WTC11 (cell line): ENCODE measurements at places on chromosomes 16 and 17.

DNA sequence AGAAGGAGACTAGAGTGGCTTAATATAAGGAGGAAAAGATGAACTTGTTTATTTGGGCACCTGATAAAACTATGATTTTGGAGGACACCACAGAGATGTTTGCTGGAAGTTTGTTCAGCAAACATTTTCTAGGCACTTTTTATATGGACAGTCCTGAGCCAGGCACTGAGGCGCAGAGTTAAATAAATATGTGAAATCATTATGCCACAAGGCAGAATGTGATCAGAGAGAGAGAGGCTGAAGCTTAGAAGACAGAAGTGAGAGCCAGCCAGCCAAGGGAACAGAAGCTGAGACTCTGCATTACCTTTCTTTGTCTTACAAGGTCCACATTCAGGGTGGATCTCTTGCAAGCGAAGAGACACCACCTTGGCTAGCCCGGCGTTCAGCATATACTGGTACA, 21.4 kb downstream of the GTF3C1 start:
- DNase-seq, result no peak

DNA sequence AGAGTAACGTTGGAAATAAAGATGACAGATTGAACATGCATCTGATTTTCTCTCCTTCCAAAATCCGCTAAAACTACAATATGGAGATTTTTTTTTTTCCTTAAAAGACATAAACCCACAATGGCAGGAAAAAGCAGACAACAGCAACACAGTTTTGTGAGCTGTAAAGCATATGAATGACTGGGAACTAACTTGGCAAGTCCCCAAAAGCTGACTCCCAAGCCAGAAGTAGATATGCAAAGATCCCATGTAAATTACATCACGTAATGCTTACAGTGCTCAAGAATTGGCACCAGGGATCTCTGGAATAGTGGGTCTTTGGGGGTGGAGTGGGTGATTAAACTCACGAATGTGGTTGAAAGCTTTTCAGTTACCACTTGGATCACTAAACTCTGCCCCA, 106.6 kb downstream of the ELAC2 start:
- no peak for DNase-seq

DNA sequence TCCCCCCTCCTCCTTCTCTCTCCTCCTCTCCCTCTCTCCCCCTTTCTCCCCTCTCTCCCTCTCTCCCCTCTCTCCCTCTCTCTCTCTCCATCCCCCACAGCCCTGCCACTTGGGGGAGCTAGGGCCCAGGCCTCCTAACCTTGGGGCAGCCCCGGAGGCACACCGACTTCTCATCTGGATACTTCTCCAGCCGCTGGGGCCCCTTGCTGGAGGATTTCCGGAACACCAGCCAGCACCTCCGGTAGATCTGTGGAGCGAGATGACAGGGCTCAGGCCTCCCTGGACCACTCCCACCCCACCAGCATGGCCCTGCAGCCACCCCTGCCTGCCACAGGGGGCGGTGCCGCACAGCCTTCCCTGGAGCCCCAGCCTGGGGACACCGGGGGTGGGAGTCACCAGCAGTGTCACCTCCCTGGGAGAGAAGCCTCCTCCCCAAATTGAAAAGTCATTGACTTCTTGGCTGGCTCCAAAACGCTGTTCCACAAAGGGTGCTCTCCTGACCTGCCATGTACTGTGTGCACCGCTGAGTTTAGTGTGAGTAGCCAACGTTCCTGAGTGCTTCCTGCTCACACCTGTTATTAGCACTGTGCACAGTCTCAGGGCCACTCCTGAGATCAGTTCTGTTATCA, 10.5 kb downstream of the DOK4 start:
- peak; percentile 95 for DNase-seq

GRCh38 chr17:45311401-45311759, 5.4 kb downstream of the MAP3K14 start:
- no peak for DNase-seq

DNA sequence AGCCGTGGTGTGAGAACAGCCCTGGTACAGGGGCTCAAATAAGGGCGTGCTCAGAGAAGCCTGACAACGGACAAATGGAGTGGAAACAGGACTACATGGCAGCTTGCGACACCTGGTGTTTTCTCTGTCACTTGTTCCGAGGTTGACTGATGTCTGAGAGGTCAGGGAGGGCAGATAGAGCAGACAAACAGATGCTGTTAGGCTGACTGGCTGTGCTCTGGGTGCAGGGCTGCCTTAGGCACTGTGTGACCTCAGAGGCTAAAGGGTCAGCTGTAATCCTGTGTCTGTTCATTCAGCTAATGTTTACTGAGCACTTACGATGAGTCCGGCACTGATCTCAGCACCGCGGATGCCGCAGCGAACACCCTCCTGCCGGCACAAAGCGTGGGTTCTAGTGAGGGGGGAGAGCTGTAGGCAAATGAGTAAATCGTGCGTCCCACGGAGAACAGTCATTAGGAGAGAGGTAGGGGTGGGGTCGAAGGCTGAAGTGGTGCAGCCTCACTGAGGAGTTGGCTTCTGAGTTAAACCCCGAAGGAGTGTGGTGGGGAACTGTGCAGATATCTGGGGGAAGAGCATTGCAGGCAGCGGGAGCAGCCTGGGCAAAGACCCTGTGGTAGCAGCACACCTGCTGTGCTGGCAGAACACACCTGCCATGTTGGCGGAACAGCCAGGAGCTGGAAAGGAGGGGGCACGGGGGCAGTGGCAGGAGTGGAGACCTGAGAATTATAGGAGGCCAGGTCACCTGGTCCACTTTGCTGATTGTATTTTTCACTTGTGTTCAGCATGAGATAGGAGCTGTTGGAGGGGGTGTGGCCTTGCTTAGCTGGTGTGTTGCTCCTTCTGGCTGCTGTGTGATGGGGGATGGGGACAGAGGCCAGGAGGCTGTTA, 35.0 kb downstream of the GPT2 start:
- DNase-seq, result no peak

GRCh38 chr17:16447676-16448075, 32.3 kb downstream of the TRPV2 start:
- no peak for DNase-seq

DNA sequence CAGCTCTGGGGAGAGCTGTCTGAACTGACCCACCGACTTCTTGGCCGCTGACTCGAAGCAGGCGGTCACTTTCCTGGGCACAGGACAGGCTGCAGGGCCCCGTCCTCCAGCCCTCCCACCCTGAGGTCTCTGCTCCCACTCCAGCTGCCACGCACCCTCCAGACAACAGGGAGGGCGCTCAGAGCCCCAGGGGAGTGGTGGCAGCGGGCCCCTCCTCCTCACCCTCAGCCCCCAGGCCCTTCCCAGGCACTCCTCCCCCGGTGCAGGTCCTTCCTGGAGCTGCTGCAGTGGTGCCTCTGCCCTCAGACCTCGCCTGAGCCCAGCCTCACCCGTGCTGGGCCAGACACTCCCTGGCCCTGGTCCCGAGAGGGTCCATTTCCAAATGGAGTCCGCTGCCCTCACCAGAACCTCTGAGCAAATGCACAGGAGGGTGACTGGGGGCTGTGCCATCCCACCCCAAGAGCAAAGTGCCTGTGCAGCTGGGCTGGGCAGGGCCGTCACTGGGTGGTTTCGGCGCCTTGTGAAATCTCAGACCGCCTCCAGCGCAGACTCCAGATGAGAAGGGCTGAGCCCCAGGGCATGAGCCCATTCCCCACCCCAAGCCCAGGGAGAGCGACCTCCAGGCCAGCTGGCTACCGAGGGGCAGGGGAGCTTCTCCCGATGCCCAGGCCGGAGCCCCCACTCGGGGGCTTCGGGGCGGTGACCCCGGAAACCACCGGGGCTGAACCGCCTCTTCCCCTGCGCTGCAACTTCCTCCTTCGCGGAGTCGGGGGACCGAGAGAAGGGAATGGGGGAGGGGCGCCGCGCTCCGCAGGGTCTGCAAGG, 717 bp downstream of the CYBA start:
- peak; percentile 46 for DNase-seq
